Calu3 (cell line): ENCODE measurements at places on chromosomes 2 and 18. TPM values are rescaled to one million over a fixed set of nuclear protein-coding genes. Genes with fewer than 3 reads are reported as not detected.
A peak's percentile ranks its signal among the peaks of the same experiment; 100 is the strongest.

DNA sequence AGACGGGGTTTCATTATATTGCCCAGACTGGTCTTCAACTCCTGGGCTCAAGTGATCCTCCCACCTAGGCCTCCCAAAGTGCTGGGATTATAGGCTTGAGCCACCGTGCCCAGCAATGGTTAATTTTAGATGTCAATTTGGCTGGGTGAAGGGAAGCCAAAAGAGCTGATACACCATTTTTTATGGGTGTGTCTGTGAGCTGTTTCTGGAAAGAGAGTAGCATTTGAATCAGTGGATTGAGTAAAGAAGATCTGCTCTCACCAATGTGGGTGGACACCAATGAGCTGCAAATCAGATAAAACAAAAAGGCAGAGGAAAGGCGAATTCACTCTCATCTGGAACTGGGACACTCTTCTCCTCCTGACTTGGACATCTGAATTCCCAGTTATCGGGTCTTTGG lies 16.1 kb upstream of the TAF4B start:
- H3K4me3 ChIP-seq = no peak overlapping the region
- no peak for DNase-seq
- H3K4me1 ChIP-seq = no peaks in the 10 kb centered on the region
- no peaks in the 10 kb centered on the region for H3K36me3 ChIP-seq
- H3K27me3 ChIP-seq = peaks cover 10% of the 10 kb centered on the region

Gene LCT
- total RNA-seq = 1.3 and 1.4 TPM in 2 replicates

DNA sequence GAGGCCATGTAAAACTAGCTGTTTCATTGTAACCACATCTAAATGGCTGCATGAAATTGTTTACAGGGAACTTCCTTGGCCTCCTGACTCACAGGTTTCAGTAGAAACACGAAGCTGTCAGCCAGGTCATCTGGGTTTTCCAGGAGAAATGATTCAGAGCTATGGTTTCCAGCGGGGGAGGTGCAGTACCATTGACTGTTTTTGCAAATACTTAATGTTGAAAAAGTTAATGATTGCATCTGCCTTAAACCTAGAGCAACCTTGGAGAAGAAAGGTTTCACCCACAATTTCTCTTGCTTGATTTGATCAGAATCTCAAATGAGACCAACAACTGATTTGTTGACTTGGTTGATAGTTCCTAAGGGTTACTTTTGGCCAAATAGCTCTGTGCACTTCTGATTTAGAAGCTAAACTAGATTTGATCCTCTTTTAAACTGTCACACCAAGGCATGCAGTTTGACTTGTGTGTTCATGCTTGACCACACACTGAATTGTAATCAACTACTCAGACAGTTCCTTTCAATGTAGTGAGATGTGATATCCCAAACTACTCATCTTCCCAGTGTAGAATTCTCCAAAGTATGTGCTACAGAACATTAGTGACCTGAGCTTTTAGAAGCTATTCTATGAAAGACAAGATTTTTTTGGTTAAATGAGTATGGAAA lies 193.5 kb upstream of the CHST9 start:
- no peak overlapping the region for H3K4me3 ChIP-seq
- peak overlapping the region; percentile 95 for H3K27ac ChIP-seq
- H3K4me1 ChIP-seq = peaks cover 48% of the 10 kb centered on the region
- H3K27me3 ChIP-seq = no peaks in the 10 kb centered on the region

Gene RIT2
- not detected in 2 replicates for total RNA-seq

Gene ABCA12
- total RNA-seq = 4.8 and 5.1 TPM in 2 replicates

Gene RIOK3
- total RNA-seq = 91.1 and 96.7 TPM in 2 replicates

GRCh38 chr2:158482594-158482993 lies 25.8 kb downstream of the PKP4 start:
- H3K4me1 ChIP-seq = peaks cover 37% of the 10 kb centered on the region
- H3K27me3 ChIP-seq = no peaks in the 10 kb centered on the region
- peak overlapping the region; percentile 73 for H3K27ac ChIP-seq
- H3K36me3 ChIP-seq = peaks cover 11% of the 10 kb centered on the region
- DNase-seq = peak; percentile 28

Gene UGT1A1
- 26.7 and 43.9 TPM in 2 replicates for total RNA-seq

DNA sequence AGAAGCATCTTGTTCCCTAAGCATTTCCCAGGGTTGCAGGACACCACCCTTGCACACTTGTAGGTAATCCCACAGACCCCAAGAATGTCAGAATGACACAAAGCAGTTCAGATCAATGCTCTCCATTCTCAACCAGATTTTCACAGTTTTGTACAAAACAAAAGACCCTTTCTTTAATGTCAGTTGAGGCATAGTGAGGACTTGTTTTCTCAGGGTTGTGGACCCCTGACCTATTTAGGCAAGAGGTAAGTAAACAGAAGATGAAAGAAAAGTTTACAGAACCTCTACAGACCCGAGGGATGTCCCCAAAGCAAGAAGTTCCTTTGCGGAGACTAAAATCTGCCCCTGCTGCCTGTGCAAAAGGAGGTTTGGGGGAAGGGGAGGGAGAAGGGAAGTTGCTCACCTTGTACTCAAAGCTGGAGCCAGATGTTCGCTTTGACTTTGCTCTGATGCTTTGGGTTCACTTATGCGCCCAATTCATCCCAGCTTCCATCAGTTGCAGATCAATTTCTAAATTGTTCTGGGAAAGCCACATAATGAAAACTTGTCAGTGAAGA lies 635.4 kb downstream of the EPHA4 start:
- no peak overlapping the region for H3K4me3 ChIP-seq

- no peak for DNase-seq
- no peak overlapping the region for H3K4me3 ChIP-seq
- H3K27ac ChIP-seq = no peak overlapping the region
- H3K36me3 ChIP-seq = no peaks in the 10 kb centered on the region
Measured at GRCh38 chr2:6342273-6342920, 523.3 kb downstream of the CMPK2 start.

DNA sequence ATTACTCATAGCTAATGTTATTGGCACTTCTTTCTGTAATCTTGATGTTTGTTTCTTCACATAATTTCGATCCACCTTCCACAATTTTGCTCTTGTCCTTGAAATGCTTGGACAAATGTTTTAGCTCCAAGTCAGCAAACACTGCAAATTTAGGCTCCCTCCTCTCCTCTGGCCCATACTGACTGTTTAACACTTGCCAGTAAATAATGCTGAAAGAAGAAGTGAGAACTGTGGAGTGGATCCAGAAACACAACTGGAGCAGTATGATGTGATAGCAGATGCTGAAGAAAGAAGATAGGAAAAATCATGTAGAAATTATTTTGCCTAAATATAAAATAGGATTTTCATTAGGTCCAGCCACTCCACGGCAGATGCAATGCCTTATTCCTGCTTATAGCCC lies 415.0 kb upstream of the GYPC start:
- H3K36me3 ChIP-seq = no peaks in the 10 kb centered on the region
- H3K4me3 ChIP-seq = no peak overlapping the region
- H3K4me1 ChIP-seq = no peaks in the 10 kb centered on the region
- DNase-seq = no peak
- H3K27me3 ChIP-seq = no peaks in the 10 kb centered on the region

DNA sequence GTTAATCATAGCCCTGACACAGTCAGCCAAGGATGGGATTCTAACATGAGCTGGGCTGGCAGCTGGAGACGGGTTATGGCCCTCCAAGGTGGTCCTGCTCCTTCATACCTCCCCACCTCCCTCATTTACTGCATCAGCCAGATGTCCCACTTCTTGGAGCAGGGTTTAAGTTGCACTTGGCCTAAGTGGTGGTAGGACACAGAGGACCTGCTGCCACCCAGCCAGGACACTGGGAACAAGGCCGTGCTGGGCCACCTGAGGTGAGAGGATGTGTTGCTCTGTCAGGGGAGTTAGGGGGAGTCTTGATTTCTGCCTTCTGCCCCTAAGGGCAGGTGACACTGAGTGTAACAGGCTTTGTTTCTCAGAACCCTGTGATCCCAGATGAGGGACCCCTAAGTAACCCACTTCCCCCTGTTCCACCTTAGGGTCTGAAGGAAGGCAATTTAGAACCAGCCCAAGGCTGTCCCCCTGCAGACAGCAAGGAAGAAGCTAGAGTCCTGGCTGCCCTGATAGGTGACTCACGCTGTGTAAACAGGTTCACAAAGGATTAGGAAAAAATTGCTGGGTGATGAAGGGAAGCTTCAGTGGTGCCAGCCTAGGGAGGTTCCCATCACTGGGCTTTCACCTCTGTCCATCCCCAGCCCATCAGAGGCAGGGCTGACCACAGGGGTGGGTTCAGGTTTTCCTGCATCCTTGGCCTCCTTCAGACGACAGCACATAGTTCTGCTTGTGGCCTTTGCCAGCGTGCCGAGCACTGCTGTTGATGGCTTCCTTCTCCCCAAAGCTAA lies 114.3 kb upstream of the MCFD2 start:
- peaks cover 71% of the 10 kb centered on the region for H3K36me3 ChIP-seq
- DNase-seq = peak; percentile 61
- H3K27ac ChIP-seq = peak overlapping the region; percentile 74
- peaks cover 68% of the 10 kb centered on the region for H3K4me1 ChIP-seq
- H3K4me3 ChIP-seq = no peak overlapping the region

DNA sequence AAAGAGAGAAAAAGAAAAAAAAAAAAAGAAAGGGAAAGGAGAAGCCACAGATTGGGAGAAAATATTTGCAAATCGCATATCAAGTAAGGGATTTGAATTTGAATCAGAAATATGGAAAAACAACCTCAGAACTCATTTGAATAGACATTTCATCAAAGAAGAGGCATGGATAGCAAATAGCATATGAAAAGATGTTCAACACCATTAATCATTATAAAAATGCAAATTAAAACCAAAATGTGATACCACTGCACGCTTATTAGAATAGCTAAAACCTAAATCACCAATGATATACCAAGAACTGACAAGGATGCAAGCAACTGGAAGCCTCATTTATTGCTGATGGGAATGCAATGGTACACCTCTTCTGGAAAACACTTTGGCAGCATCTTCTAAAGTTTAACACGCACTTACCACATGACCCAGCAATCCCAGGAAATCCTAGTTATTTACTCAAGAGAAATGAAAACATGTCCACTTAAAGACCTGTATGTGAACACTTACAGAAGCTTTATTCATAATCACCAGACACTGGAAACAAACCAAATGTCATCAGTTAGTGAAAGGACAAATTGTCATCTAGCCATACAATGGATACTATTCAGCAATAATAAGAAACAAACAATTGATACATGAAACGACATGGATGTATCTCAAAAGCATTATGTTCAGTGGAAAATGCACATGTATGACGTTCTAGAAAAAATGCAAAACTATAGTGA lies 10.3 kb downstream of the DNER start:
- no peaks in the 10 kb centered on the region for H3K4me1 ChIP-seq
- H3K27me3 ChIP-seq = no peaks in the 10 kb centered on the region
- no peak for DNase-seq
- H3K4me3 ChIP-seq = no peak overlapping the region
- no peaks in the 10 kb centered on the region for H3K36me3 ChIP-seq
- no peak overlapping the region for H3K27ac ChIP-seq

DNA sequence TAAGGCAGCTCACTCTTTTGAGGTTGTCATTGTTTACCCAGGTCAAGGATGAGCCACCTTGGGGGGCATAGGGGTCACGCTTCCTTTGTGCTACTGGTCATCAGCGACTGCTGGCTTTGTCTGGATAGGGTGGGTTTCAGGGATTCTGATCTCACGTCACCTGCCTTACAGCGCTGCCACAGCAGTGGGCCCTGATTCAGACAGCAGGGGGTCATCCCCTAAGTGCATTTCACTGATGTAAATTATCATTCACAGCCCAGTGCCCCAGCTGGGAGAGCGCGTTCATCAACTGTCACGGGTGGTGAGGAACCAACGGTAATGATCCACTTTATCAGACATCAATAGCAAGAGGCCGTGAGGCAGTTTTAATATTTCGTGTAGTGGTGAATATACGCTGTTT lies 291.2 kb downstream of the NEDD4L start:
- no peak overlapping the region for H3K27ac ChIP-seq
- no peak for DNase-seq
- H3K4me1 ChIP-seq = peaks cover 12% of the 10 kb centered on the region
- no peak overlapping the region for H3K4me3 ChIP-seq
- H3K36me3 ChIP-seq = peaks cover 82% of the 10 kb centered on the region

Gene PDCD1
- not detected in 2 replicates for total RNA-seq

Gene RAMP1
- total RNA-seq = 9.6 and 9.8 TPM in 2 replicates

- no peaks in the 10 kb centered on the region for H3K4me1 ChIP-seq
- DNase-seq = no peak
- no peak overlapping the region for H3K27ac ChIP-seq
- H3K4me3 ChIP-seq = no peak overlapping the region
- H3K27me3 ChIP-seq = no peaks in the 10 kb centered on the region
- H3K36me3 ChIP-seq = peaks cover 4% of the 10 kb centered on the region
Measured at GRCh38 chr2:216522892-216523502, 24.4 kb downstream of the RPL37A start.

DNA sequence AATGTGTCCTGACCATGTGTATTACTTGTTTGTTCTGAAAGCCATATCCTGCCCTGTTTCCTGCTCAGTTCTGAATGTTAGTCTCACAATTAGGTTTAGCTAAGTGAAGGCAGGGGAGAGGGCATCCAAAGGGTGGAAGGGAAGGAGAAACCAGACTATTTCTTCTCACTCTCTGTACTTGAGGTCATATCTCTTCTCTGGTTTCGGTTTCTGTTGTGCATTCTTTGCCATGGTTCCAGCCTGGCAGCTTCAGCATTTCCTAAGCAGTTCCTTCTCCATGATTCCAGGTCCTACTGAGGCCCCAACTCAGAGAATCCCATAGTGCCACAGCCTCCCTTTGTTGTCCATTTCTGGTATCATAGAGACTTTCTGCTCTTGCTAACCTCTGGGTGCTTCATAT lies 40.3 kb upstream of the HNMT start:
- H3K4me1 ChIP-seq = peaks cover 11% of the 10 kb centered on the region
- H3K36me3 ChIP-seq = no peaks in the 10 kb centered on the region
- H3K4me3 ChIP-seq = no peak overlapping the region

DNA sequence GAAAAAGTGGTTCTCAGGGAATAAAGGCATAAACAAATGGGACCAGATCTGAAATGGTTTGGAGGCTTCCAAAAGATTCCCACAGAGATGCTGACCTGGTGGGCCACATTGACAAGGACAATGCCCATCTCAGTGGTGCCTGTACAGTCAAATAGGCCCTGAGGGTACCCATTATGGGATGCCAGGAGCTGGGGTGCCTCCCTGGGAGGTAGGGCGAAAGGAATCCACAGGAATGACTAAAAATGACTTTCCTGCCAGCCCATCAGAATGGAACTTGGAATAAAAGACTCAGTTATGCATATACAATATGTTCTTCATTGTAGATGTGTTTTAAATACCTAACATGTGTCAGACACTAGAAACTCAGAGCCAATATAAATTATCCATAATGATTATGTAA lies 248.5 kb downstream of the RNF144A start:
- no peak for DNase-seq
- no peaks in the 10 kb centered on the region for H3K36me3 ChIP-seq
- no peaks in the 10 kb centered on the region for H3K4me1 ChIP-seq
- no peak overlapping the region for H3K4me3 ChIP-seq
- H3K27me3 ChIP-seq = peaks cover 24% of the 10 kb centered on the region

Gene SLC38A11
- total RNA-seq = 0.57 and 1.6 TPM in 2 replicates
